ENCODE measurements at places on chromosomes 7 and 10.
A peak's percentile ranks its signal among the peaks of the same experiment; 100 is the strongest.

- DNase-seq: no peak
Measured at GRCh38 chr10:65367706-65368105, 1558.1 kb upstream of the LRRTM3 start.

DNA sequence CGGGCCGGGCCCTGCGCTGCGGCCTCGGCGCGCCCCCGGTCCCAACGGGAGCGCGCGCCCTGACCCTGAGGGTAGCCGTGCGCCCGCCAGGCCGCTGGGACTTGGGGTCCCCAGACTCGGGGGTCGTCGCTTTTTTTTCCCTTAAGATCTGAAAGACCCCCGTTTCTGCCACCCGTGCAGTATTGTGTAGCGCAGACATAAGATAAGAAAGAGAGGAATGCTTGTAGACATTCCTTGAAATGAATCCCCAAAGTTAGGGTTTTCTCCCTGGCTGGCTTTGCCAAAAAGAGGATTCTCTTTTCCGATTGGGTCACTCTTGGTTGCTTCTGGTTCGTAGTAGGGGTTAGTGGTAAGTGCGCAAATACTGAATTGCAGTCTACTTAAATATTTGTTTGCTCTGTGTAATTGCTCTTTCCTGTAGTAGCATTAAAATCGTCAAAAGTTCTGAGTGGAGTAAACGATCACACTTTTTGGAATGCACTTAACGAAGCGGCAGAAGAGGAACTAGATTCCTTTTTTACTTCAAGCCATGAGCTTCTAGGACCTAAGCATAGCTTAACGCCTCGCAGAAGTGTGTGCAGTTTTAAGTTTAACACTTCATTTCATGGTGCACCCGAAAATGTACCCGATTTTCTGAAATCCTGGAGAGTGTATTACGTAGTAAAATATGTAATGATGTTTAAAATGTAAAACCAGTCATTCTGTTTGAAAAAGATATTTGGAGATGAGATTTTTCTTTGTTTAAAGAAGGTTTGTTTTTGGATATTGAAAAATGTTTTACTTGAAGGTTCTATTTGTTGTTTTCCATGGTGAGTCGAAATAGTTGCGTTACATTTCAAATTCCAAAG is 1.3 kb downstream of the CUL1 start:
- DNase-seq: peak; percentile 55

- no peak for DNase-seq
Measured at GRCh38 chr10:105770524-105771212, 1129.6 kb downstream of the SORCS3 start.

DNA sequence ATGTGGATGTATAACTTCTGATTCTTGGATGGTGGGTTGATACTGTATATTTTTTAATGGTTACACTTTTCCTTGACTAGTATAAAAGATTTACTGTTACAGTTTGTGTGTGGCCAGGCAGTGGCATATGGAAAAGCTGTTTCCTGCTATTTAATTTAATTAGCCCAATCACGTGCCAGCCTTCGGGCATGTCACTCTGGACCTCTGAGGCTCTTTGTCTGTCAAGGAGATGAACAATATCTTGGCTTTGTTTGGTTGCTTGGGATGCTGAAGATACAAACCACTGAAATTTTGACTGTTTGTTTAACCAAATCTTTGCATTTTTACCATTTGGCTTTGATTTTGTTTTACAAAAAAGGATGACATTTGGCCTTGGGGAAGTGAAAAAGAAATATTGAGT is 185.0 kb downstream of the HDAC9 start:
- no peak for DNase-seq

GRCh38 chr7:123635551-123636359 is 19.9 kb upstream of the LMOD2 start:
- peak; percentile 54 for DNase-seq

DNA sequence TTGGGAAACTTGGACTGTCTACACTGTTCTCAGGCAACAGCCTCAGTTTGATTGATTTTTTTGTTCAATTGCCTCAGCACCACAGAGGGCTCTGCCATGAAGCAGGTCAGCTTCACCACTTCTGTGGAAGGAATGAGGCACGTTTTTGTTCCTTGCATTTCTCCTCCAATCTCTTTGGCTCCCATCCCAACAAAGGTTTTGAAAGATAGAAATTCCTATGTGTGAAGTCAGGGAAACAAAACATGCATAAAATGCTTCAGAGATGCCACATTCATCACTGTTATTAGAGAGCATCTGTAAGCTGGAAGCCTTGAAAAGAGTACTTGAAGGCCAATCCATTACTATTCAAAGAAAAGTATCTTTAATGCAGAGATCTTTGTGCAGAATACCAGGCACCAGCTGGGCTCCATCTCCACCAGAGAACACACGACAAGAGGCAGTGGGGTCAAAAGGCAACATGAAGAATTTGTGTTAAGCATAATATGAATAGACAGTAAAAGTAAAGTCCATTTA is 249.1 kb upstream of the LYZL1 start:
- peak; percentile 52 for DNase-seq

DNA sequence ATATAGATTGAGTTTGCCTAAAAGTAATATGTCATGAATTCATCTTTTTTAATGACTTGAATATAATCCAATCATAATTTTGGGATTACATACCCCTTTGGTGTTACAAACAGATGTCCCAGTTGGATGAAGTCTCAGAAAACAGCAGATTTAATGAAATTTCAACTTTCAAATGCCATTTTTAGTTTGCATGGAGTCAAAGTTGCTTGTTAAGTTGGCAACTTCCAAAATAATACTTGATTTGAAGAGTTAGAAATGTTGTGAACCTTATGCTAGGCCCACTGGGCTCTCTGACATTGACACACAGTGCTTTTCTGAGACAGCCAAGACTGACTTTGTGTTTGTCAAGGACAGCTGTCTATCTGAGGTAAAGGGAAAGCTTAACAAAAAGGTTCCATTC is 248.1 kb downstream of the KIF20B start:
- DNase-seq: no peak
